ENCODE measurements at places on chromosomes 12 and 14.

DNA sequence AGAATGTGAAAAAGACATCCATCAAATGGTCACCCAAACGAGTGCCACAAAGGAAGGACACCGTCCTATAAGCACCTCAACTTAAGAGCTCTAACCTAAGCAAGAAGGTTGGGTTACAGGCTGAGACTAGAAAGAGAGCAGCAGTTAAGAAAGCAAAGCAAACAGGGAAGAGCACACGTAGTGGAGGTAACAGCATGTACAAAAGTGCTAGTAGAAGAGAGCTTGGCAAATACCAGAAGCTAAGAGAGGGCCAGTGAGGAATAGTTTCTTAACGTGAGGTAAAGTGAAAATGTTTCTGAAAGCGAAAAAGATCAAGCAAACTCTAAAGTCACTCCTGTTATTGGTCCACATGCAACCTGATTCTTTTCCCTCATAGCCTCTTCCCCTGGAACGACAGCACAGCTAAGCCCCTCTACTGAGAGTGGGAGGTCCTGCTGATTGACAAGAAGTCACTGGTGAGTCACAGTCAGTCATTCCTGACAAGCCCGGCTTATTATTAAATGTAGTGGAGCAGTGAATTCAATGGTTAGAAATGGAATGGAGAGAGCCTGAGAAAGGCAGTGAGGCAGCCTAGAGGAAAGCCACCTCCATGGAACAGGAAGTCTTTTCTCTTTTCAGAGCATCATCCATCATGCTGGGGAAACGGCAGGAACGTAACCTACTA, 204.4 kb downstream of the SLC25A21 start:
- DNase-seq = no peak

DNA sequence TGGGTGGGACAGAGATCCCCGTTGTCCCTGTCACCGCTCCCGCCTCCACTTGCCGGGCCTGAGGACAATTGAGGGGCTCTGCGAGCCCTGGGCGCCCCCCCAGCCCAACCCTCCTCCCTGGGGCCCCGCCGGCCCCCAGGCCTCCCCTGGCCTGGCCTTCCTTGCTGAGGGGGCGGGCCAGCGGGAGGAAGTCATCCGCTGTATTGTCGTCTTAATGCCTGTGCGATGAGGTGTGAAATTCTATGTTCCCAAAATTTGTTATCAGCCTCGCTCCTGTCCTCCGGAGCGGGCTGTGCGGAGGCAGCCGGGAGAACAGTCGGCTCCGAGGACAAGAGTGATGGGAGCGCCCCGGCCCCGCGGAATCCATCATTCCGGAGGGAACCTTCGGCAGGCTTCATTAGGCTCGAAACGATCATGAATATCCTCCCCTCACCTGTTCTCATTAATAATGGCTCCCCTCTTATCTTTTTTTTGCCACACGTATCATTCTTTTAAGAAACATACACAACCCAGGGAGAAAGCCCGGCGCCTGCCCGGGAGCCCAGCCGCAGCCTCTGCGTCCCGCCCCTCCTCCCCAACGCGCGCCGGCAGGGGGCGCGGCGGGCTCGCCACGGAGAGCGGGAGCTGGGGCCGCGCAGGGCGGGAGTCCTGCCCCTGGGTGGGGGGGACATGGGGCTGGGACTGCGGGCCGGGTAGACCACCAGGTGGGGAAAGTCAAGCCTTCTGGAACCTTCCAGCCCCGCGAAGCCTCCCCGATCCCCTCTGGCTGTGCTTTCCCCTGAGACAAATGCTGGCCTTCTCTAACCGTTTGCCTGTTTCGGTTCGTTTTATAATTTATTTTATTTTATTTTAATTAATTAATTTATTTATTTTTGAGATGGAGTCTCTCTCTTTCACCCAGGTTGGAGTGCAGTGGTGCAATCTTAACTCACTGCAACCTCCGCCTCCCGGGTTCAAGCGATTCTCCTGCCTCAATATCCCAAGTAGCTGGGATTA, 17.1 kb upstream of the DLK1 start:
- peak; percentile 55 for DNase-seq

GRCh38 chr12:80868576-80868975, 69.2 kb downstream of the LIN7A start:
- peak; percentile 26 for DNase-seq

- no peak for DNase-seq
Measured at GRCh38 chr12:69821456-69822159, 3.4 kb upstream of the MYRFL start.

DNA sequence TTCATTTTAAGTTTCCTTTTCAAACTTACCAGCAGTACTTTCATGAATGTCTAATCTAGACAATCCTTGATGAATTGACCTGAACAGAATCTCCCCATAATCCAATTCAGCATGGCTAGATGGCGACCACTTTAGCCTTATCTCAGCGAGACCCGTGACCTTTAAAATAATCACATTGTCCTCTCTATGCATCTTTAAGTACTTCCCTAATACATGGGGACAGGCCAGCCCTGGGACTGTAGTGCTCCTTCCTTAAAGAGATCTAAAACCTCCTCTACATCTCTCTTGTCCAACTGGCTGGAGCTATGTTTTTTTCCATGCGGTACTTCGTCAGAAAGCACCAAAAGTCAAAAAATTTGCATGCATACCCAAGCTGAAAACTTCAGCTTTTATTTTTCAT, 746.0 kb downstream of the VRK1 start:
- DNase-seq = no peak

DNA sequence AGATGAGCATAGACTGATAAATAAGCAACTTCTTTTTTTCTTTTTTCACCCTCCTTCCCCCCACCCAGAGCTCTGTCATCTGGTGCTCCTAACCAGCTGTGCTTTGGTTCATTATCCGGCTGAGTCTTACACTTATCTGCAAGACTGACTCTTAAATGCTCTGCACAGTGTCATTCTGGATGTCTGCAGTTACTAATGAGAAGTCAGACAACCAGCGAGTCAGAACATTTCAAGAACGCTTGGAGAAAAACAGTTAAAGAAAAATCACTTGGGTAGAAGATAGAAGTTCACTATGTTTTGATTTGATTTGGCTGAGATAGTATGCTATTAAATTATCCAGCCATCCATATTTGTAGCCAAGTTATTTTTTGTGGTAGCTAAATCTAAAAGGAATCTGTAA, 328.9 kb upstream of the PRICKLE1 start:
- peak; percentile 36 for DNase-seq

DNA sequence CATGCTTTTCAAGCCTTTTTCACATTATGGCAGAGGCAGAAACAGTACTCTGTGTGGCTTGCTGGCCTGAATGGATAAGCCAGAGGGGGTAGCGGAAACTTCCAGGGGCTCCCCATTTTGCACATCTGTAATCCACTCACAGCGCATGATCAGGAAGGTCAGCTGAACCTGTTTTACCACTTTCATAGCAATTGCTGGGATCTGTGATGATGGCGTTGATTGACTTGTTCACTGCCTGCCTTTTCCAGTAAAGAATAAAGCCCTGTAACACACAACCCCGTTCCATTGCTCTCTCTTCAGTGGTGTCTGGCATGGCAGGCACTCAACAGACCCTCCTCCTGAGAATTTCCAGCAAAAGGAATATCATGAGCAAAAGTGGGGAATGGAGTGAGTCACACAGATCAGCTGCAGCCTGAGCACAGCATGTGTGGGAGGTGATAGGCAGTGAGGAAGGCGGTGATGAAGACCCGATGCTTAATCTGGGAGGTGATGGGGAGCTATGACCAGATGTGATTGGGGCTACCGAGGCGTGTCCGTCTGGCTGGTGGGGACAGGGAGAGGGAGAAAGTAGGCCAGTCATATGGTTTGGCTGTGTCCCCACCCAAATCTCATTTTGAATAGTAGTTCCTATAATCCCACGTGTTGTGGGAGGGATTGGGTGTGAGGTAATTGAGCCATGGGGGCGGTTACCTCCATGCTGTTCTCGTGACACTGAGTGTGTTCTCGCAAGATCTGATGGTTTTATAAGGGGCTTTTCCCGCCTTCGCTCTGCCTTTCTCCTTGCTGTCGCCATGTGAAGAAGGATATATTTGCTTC, 44.7 kb upstream of the CHST11 start:
- peak; percentile 27 for DNase-seq

DNA sequence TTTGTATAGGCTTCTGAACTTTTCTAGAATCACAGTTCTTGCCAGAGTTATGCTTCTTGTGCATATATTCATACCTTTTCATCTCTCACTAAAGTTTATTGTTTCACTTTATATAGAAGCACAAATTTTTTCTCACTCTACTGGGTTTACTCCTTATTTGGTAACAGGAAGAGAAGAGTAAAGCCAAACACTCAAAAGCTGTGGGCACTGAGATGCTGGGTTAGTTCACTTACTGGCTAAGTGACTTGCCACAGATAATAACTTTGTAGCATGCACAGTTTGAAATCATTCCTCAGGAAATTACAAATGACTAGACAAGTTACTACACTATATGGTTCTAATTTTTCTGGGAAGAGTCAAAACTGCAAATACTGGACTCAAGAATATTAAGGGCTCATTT, 7.8 kb downstream of the HIGD1C start:
- DNase-seq = no peak

DNA sequence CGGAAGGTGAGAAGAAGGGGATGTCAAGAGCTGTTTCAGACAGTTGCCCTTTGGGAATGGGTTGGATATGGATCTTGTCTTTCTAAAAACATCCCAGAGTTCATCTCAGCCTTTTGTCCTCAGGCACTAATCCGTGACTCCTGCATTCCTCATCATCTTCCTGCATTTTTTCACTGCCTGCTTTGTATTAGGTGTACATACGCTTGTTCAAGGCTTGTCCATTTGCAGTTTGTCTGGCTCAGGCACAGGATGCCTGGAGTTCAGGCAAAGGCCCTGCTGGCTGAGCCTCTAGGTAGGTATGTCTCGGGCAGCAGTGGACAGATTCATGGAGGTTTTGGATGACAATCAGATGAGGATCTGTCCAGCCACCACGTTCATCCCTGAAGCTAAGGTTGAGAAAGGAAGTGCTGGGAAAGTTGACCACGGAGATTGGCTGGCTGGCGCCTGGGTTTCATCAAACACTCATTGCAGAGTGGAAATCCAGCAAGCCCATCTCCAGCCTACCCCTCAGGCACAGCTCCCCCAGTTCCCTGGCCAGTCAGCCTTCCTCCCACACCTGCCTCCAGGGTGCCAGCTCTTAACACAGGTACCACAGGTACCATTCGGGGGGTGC, 12.4 kb upstream of the TMEM106C start:
- DNase-seq = peak; percentile 39

- no peak for DNase-seq
Measured at GRCh38 chr12:58915037-58915436, 5.3 kb downstream of the LRIG3 start.

DNA sequence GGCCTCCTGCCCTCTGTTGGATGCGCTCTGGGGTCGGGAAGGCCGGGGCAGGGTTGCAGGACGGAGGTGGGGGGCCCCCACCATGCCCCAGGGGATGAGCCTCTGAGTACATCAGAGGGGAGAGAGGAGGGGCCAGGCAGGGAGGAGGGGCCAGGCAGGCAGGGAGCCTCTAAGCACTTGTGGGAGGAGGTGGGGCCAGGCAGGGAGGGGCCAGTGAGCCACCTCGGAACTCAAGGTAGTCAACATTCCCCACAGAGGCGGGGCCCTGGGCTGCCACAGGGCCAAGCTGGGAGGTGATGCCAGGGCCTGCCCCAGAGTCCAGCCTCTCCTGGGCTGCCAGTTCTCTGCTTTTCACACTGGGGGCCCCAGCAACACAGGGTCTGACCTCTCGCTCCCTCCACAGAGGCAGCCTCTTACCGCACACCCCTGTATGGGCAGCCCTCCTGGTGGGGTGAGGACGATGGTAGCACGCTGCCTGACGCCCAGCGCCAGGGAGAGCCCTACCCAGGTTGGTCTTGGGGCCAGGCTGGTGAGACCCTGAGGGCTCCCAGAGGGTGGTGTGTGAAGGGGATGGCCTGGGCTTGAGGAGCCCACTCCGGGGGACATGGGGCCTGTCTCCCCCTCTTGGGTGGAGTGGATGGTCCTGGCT, 17.4 kb downstream of the CEP170B start:
- peak; percentile 80 for DNase-seq

GRCh38 chr12:109738878-109739665, 25.4 kb downstream of the FAM222A start:
- no peak for DNase-seq

DNA sequence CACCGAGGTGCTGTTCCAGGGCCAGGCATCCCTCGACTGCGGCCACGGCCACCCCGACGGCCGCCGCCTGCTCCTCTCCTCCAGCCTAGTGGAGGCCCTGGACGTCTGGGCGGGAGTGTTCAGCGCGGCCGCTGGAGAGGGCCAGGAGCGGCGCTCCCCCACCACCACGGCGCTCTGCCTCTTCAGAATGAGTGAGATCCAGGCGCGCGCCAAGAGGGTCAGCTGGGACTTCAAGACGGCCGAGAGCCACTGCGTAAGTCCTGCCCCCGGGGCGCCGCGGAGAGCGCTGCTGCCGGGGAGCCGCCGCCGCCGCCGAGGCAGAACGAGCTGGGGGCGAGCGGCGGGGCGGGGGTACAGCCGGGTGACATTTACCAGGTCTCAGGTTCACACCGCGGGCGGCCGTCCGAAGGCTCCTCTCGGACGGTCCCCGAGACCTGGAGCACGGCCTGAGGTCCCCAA, 1.4 kb downstream of the PLXNC1 start:
- peak; percentile 73 for DNase-seq

DNA sequence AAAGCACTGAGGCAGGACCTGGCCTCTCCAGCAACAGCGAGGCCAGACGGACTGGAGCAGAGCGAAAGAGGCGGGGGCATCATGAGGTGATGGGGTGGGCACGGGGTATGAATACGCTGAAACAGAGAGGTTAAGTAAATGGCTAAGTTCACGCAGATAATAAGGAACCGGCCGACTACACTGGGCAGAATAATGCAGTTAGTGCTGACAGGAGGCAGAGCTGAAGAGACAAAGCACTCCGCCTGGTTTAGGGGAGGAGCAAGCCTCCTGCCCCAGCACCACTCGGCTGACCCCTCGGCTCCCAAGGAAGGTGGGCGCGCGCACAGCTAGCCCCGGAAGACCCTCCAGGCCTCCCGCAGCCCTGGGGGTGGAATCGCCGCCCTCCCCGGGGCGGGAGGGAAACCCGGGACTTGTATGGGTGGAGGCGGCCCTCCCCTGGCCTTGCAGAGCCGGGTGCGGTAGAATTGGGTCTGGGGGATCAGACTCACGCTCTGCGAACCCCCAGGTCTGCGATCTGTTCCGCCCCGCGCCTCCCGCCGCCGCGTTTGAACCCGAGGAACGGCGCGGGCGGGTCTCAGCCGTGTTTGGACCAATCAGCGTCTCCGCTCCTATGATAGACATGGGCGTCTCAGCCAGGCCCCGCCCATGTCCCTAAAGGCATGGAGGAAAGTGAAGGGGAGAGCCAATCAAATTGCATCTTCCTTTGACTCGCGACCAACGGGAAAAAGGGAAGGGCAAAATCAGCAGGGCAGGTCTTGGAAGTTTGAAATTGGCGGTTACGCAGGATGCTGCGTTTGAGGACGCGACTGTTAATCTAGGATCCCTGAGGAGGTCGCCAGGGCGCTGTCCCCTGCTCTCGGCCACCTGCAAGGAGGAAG, at the start of gene CIT:
Gene CIT (minus strand): TSS at position 560 of the 878 bp plus-strand sequence. CDS start 1,152 bp downstream, outside the sequence.
- DNase-seq = peak; percentile 98

DNA sequence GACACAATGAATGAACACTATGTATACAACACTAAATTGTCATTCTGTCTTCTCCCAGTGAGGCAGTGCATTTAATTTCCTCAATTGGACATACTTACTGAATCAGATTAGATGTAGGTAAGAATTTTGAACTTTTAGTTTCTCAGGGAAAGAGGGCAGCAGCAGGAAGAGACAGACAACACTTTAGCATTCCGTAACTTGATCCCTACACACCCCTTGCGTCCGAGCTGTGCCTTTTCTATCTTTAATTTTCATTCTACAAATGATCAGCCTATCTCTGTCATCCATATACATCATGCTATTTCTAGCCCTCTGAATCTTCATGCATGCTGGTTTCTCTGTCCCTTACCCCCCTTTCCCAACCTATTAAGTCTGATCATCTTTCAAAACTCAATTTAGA, 358.0 kb upstream of the RPL10L start:
- no peak for DNase-seq
